Activated CD8-positive, alpha-beta memory T cell treated with anti-CD3 and anti-CD28 coated beads for 1 hour (primary cell): ENCODE measurements at places on chromosomes 7 and 10.

DNA sequence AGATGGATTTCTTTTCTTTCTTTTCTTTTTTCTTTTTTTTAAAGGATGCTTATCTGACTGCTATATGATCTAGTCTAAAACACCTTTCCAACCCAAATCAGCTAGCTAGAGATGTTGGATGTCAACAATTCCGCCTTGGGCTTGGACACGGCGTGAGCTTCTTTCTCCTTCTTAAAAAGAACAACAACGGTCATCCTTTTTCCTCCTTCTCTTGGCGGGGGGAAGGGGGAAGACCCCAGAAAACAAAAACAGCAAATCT is 1.0 kb downstream of the BEND7 start:
- no peak for DNase-seq

- DNase-seq, result no peak
Observed at GRCh38 chr10:115827231-115828009, 445.6 kb downstream of the GFRA1 start.

DNA sequence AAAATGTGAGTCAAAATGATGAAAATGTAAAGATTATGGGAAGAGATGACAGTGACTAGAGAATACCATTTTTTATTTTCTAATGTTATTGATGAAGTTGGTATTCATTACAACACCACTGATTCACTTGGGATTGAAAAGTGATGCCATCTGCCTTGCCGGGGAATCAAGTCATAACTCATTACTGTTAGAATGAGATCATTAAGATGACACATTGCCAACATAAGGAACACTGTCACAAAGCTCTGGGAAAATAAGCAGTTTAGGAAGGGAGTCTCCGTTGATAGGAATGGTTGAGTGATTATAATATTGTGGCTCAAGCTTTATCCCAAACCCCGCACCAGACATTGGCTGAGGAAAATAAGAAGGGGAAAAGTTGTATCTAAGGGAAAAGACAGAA is 121.5 kb upstream of the PLPP4 start:
- DNase-seq, result no peak

DNA sequence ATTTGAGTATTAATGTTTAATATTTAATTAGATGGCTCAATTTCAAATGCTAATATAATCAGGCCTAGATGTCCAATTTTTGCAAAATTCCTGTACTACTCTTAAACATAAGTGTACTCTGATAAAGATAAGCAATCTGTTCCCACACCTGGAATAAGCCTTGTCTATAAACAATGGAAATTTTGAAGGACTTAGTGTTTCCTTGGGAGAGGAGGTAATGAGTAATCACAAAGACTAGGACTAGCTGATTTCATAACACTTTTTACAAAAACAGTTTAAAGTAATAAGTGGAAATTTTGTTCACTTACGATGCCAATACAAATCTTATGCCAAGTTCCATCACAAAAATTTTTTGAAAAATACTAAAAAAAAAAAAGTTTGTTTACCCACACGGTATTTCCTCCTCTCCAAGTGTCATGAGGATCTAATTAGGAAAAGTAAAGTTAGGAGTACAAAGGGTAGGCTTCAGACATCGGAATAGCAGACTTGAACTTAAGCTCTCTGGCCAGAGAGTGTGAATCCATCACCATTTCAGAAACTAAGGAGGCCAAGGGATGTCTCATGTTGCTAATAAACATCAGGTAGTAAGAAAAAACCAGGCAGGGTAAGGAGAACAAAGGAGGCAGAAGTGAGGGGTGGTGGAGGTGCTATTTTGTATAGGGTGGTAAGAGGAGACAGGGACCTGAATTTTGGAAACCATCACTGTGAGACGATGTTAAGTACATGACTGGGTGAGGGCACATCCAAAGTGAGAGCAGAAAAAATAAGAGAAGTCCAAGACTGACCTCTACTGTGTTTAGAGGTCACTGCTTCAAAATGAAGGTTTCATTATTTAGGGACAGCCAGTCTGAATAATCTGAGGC is 61.3 kb downstream of the RAPGEF5 start:
- no peak for DNase-seq

DNA sequence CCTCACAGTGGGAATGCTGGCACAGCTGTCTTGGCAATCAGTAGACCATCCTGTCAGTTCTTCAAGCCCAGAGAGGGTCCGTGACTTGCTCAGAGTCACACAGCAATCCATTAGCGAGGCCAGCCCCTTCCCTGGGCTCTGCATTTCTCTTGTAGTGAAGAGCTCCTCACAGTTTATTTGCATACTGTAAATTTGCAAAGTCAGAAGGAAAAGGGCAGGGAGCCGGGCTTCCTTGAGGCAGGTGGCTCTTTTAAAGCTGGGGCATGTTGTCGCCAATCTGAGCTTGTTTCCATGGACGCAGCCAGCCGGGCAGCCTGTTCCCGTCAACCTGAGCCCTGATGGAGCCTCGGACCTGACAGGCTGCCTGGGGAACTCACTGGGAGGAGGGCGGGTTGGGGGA is 123.4 kb downstream of the CUX1 start:
- DNase-seq, result no peak
